ENCODE measurements at places on chromosomes 4 and X. TPM values are rescaled to one million over a fixed set of nuclear protein-coding genes. Genes with fewer than 3 reads are reported as not detected.

AGTR2 gene
- total RNA-seq, result not detected

GSX2 gene
- not detected for total RNA-seq

DRD5 gene
- not detected for total RNA-seq

TMEM271 gene
- total RNA-seq, result not detected

COX7B2 gene
- total RNA-seq, result not detected

ELK1 gene
- 54.5 TPM for total RNA-seq

GRCh38 chr4:8702020-8702495, 109.5 kb downstream of the CPZ start:
- H3K4me3 ChIP-seq, result no peak overlapping the region
- no peaks in the 10 kb centered on the region for H3K4me1 ChIP-seq

DNA sequence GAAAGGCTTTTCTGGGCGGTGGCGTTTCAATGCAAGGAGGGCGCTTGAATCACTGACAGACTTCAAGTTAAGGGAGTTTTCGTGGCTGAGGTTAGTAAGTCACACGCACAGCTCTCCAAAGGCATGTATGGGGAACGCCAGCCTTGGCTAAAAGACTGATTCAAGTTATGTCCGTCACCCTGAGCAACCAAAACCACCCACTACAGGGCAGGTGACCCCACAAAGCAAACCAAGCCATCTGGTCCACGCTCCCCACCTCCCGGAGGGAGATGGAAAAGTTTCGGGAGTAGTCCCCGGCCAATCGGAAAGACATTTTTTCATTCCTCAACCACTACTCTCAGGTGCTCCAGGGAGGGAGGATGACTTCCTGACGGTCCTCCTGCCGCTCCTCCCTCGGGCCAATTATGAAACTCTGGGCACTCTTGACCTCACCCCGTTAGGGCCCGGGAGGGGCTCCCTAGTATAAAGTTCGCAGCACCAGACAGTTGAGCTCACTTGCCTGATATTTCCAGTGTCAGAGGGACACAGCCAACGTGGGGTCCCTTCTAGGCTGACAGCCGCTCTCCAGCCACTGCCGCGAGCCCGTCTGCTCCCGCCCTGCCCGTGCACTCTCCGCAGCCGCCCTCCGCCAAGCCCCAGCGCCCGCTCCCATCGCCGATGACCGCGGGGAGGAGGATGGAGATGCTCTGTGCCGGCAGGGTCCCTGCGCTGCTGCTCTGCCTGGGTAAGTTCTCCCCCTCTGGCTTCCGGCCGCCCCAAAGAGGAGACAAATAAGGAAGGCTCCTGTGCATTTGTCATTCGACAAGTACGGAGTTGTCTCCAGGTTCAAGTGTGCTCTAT, at the start of gene EREG:
Gene EREG, plus strand, starts transcription at position 494 of the 840 bp plus-strand sequence. Its CDS starts 164 bp downstream, at position 658.
- H3K27me3 ChIP-seq, result peaks cover 41% of the 10 kb centered on the region
- H3K36me3 ChIP-seq, result no peaks in the 10 kb centered on the region
- H3K27ac ChIP-seq, result no peak within 1 kb of the TSS
- peak within 1 kb of the TSS; percentile 71 for H3K4me3 ChIP-seq
- peak; percentile 44 for DNase-seq

DNA sequence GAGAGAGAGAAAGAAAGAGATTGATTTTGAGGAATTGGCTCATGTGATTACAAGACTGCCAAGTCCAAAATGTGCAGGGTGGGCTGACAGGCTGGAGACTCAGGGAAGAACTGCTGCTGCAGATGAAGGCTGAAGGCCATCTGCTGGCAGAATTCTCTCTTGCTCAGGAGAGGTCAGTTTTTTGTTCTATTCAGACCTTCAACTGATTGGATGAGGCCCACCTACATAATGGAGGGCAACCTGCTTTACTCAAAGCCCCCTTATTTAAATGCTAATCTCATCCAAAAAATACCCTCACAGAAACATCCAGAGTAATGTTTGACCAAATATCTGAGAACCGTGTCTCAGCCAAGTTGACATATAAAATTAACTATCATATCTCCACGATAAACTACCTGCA, 38.2 kb upstream of the MAMLD1 start:
- no peak overlapping the region for H3K4me3 ChIP-seq
- no peaks in the 10 kb centered on the region for H3K36me3 ChIP-seq
- DNase-seq, result no peak
- peaks cover 4% of the 10 kb centered on the region for H3K4me1 ChIP-seq
- H3K27me3 ChIP-seq, result peaks cover 7% of the 10 kb centered on the region
- H3K27ac ChIP-seq, result no peak overlapping the region

GRCh38 chrX:65463550-65463949, 71.0 kb downstream of the LAS1L start:
- H3K27me3 ChIP-seq, result no peaks in the 10 kb centered on the region
- H3K27ac ChIP-seq, result no peak overlapping the region
- DNase-seq, result no peak
- H3K4me1 ChIP-seq, result no peaks in the 10 kb centered on the region

DNA sequence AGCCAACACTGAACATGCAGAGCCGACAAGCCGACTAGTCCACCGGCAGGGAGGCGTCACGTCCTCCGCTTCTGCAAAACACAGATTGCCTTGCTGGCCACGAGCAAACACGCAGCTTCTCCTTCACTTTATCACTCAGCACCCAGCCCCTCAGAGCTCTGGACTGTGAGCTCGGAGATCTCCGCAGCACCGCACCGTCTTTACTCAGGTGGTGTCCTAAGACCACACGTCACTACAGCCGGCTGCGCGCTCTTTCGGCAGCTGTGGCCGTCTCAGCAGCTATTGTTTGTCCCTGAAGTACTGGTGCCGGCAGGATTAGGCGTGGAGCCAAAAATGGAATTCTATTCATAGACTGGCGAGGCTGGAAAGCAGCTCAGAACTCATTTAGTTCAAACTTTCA, 72.0 kb downstream of the FAT1 start:
- H3K36me3 ChIP-seq, result no peaks in the 10 kb centered on the region
- DNase-seq, result no peak
- no peak overlapping the region for H3K27ac ChIP-seq
- H3K27me3 ChIP-seq, result no peaks in the 10 kb centered on the region

DNA sequence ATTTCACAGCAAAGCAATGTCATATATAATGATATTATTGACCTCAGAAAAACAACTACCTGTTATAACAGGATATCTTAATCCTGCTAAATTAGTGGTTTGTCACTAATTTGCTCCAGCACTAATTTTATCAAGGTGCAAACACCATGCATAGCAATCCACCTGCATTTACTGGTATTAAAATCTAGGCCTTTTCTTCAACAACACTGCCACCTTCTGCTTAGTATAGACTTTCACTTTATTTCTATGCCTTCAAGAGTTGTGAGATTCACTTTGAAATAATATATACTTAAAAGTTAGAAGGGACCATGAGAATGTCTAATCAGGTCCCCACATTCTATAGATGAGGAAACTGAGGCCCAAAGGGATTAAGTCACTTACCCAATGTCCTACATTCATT, 82.1 kb upstream of the IQCM start:
- H3K36me3 ChIP-seq, result no peaks in the 10 kb centered on the region
- DNase-seq, result no peak
- H3K27me3 ChIP-seq, result peaks cover 2% of the 10 kb centered on the region
- no peaks in the 10 kb centered on the region for H3K4me1 ChIP-seq

GRCh38 chr4:29066861-29067260, 1653.3 kb upstream of the PCDH7 start:
- H3K36me3 ChIP-seq, result no peaks in the 10 kb centered on the region
- H3K4me3 ChIP-seq, result no peak overlapping the region
- H3K4me1 ChIP-seq, result no peaks in the 10 kb centered on the region
- no peaks in the 10 kb centered on the region for H3K27me3 ChIP-seq
- no peak overlapping the region for H3K27ac ChIP-seq
- no peak for DNase-seq

DNA sequence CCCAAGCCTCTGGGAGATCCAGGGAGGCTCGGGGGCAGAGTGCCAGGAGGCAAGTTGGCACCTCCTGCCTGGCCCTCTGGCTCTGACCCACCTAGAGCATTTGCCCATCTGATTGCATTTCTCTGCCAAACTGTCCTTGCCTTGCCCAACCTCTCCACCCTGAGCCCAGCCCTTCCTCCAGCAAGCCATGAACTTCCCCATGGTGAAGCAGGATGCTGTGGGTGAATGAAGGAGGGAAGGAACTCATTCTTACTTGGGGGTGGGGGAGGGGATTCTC, 9.3 kb upstream of the CNGA2 start:
- H3K27ac ChIP-seq, result no peak overlapping the region
- DNase-seq, result no peak
- no peaks in the 10 kb centered on the region for H3K4me1 ChIP-seq
- H3K4me3 ChIP-seq, result no peak overlapping the region

DNA sequence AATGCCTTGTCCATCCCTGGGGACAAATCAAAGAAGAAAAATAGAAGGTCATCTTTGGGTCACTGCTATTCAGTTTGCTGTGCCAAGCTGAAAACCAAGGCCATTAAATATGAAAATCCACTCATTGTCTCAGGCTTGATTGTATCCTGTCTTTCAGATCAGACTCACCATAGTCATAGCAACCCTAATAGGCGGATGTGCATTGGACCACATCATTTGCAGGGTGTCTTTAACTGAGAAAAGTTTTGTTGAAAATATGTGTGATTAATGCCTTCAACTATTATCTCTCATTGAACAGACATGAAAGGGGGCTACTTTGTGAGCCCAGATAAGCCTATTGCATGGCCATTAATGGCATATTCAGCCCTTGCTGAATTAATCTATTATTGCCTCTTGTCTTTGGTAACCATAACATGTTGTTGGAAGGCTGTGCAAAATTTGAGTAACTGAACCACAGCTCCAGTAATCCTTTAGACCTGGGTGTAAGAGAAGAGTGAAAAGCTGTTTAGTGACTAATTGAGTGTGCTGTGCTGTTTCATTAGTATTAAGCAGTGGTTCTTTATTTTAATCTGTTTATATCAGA, 453.6 kb upstream of the EPHA5 start:
- H3K4me1 ChIP-seq, result no peaks in the 10 kb centered on the region
- H3K36me3 ChIP-seq, result no peaks in the 10 kb centered on the region
- no peak overlapping the region for H3K27ac ChIP-seq
- no peak overlapping the region for H3K4me3 ChIP-seq

DNA sequence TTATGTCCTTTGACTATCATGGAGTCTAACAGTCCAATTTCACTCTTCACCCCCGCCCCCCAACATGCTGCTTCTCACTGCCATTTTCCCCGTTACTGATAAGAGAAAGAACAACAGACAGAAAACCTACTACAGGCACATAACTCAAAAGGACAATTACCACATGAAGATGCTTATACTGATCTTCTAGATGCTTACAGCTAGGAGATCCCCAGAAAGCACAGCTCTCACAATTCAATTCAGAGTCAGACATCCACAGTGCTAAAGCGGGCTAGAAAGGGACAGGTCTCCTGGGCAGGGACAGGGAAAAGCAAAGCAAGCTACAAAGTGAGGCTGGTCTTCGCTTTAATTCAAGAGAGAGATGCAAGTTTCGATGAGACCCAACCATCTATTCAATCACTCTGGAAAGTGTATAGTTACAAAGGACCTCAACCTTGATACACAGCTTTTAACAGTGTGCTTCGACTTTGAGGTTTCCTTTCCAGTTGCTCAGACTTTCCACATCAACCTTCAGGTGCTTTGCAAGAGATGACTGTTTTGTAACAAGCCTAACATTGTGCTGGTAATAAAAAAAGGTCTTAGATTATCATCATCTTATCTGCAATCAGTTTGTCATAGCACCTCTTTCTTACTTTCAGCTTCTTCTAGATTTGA, 60.9 kb downstream of the LEF1 start:
- H3K27me3 ChIP-seq, result no peaks in the 10 kb centered on the region
- no peak for DNase-seq
- H3K36me3 ChIP-seq, result peaks cover 58% of the 10 kb centered on the region
- H3K4me1 ChIP-seq, result peaks cover 82% of the 10 kb centered on the region
- peak overlapping the region; percentile 91 for H3K4me3 ChIP-seq

- H3K36me3 ChIP-seq, result no peaks in the 10 kb centered on the region
- H3K27me3 ChIP-seq, result peaks cover 2% of the 10 kb centered on the region
- no peak for DNase-seq
- H3K27ac ChIP-seq, result no peak overlapping the region
These were observed 127.4 kb downstream of the SH3RF1 start for GRCh38 chr4:169143335-169143734.

- H3K27me3 ChIP-seq, result no peaks in the 10 kb centered on the region
- H3K4me3 ChIP-seq, result peak overlapping the region; percentile 95
- H3K36me3 ChIP-seq, result peaks cover 17% of the 10 kb centered on the region
- H3K4me1 ChIP-seq, result peaks cover 31% of the 10 kb centered on the region
- peak overlapping the region; percentile 89 for H3K27ac ChIP-seq
These were observed 1.9 kb downstream of the STK26 start for GRCh38 chrX:132025041-132025440.

GRCh38 chrX:134580907-134581306, 77.4 kb downstream of the PLAC1 start:
- H3K4me3 ChIP-seq, result no peak overlapping the region
- H3K36me3 ChIP-seq, result no peaks in the 10 kb centered on the region
- H3K27me3 ChIP-seq, result no peaks in the 10 kb centered on the region

GRCh38 chr4:184250795-184251669, 33.4 kb upstream of the ENPP6 start:
- H3K36me3 ChIP-seq, result peaks cover 1% of the 10 kb centered on the region
- peaks cover 5% of the 10 kb centered on the region for H3K27me3 ChIP-seq
- no peak overlapping the region for H3K4me3 ChIP-seq
- DNase-seq, result peak; percentile 45
- peaks cover 8% of the 10 kb centered on the region for H3K4me1 ChIP-seq

GRCh38 chr4:26992657-26993361, 132.2 kb downstream of the STIM2 start:
- H3K4me1 ChIP-seq, result peaks cover 13% of the 10 kb centered on the region
- DNase-seq, result no peak
- H3K27me3 ChIP-seq, result no peaks in the 10 kb centered on the region

DNA sequence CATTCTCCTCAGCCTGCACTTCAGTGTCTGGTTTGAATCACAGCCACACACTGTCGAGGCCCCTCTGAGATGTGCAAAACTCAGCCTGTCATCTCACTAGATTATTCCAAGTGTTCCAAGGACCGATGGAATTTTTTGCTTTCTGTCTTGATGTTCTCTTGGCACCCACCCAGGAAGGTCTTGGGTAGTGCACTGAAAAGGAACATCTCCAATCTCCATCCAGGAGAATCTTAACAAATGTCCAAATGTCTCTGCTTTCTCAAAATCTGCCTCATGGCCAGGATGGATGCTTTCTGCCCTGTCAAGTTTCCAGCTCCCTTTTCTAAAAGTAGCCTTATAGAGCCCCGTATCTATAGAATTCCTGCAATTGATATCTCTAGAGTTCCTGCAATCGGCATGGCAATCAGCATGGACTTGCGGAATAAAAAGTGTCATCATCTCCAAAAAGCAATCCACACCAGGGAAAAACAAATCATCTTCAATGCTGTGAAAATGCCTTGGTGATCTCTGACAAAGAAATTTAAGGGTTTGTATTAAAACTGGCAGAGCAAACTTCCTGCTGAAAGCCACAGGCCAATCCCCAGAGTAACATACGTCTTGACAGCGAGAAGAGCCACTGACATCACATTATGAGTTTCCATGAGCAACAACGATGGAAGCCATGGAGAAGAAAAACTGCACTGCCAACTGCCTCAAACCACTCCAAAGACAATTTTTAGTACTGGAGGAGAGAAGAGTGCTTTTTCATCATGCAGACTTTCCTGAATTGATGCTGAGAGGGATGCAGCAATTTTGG, 215.3 kb upstream of the FAM9B start:
- H3K4me1 ChIP-seq, result no peaks in the 10 kb centered on the region
- no peak overlapping the region for H3K4me3 ChIP-seq
- H3K27me3 ChIP-seq, result no peaks in the 10 kb centered on the region
- H3K27ac ChIP-seq, result no peak overlapping the region
- DNase-seq, result no peak

- no peak overlapping the region for H3K27ac ChIP-seq
- H3K36me3 ChIP-seq, result no peaks in the 10 kb centered on the region
- DNase-seq, result no peak
- H3K27me3 ChIP-seq, result peaks cover 48% of the 10 kb centered on the region
- no peaks in the 10 kb centered on the region for H3K4me1 ChIP-seq
These were observed 11.4 kb downstream of the FRAS1 start for GRCh38 chr4:78068481-78068880.
